ENCODE measurements at places on chromosomes 7 and 10. TPM values are rescaled to one million over a fixed set of nuclear protein-coding genes. Genes with fewer than 3 reads are reported as not detected.

The BTBD16 gene
- polyA plus RNA-seq, result 0.07 TPM

The AFAP1L2 gene
- polyA plus RNA-seq, result 11.0 TPM

The RASSF4 gene
- 32.7 TPM for polyA plus RNA-seq

The DYDC1 gene
- not detected for polyA plus RNA-seq
